Activated gamma-delta T cell (primary cell): ENCODE measurements at places on chromosomes 2 and 18.

DNA sequence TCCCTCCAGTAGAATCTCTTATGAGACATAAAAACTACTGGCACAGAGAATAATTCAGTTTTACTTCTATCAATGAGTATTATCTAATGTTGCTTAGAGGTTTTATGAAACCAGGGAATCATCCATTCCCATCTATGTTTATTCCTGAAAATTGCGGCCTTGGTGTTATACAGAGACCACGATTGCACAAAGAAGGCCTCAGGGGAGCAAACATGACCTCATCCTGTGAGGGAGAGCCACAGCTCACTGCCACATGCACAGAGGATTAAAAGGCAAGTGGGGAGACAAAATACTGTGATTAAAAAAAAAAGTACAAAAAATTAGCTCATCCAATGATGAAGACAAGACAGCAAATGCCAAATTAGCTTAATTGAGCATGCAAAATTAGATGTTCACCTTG is 111.8 kb upstream of the SLC35G4 start:
- DNase-seq: no peak

GRCh38 chr2:231362555-231363184 is 32.8 kb upstream of the B3GNT7 start:
- DNase-seq: no peak

- no peak for DNase-seq
Observed at GRCh38 chr2:216210701-216211540, 101.8 kb downstream of the XRCC5 start.

DNA sequence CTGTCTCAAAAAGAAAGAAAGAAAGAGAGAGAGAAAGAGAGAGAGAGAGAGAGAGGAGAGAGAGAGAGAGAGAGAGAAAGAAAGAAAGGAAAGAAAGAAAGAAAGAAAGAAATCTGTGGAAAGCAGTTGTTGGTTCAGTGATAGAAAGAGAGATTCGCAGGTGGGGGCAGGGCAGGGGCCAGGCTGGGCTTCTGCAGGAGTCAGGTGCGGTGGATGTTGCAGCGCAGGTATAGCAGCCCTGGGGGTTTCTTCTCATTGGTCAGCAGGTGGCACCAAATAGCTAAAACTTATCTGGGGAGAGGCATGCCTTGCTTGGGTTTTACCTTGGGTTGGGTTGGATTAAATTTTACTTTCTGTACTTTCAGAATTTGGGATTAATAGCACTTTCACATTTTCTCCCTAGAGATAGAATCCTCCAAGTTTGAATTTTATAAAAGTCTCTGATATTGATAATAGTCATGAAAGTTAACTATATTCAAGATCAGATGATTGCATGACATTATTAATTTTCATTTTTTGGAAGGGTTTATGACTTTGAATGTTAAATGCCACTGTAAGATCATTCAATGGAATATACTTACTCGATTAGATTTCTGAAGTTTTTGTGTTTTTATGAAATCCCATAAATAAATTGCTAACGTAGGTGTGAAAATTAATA is 66.6 kb downstream of the SPTBN1 start:
- no peak for DNase-seq

- no peak for DNase-seq
Observed at GRCh38 chr2:56969513-56969912, 785.7 kb downstream of the CCDC85A start.
